ENCODE measurements at places on chromosomes 3 and 15.

DNA sequence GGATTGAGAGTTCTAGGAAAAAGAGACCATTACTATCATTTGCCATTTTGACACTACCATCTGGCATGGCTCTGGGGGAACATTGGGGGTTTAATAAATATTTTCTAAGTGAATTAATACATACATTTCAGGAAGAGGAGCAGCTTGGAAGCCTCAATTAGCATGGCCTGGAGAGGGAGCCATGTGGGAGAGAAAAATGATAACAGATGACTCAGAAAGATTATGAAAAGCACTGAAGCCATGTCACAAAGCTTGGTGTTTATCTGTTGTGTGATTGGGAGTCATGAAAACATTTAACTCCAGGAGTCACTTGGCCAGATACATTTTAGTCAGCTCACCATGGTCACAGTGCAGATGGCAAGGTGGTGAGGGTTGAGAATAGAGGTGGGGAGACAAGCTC is 121.0 kb downstream of the SSR3 start:
- no peak for DNase-seq

GRCh38 chr3:100634493-100635272 is 25.3 kb downstream of the ADGRG7 start:
- DNase-seq = peak; percentile 19

DNA sequence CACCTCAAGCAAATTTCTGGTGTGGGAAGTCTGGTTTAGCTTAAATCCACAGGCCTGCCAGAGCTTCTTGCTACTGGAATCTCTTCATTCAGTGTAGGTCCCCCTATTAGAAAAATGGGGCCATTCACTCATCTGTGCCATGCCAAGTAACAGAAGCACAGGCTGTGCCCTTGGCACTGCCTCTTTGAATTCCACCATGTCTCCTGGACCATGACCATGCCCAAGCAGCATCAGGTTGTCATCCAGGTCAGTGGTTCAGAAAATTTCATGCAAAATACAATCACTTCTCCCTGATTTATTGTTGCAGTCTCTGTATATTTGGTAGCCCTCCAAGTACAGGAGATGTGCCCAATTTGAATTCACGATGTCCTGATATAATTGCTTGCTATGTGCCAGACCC is 602.1 kb upstream of the ZNF385D start:
- no peak for DNase-seq

DNA sequence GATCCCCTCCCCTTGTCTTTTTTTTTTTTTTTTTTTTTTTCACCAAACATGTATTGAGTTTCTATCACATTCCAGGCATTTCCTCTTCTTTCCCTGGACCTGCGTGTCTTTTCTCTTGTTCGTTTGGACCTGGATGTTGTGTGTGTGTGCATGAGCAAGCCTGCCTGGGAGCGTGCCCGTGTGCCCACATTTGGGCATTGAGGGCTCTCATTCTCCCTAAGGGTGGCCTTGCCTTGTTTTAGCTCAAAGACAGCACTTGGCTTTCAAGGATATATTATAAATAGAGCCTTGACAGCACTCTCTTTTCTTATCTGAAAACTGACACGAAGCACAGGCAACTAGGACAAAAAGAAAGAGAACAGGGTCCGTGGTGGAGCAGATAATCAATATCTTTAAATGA is 39.0 kb upstream of the SLC25A26 start:
- DNase-seq = no peak

- no peak for DNase-seq
Measured at GRCh38 chr3:87126321-87126720, 100.8 kb upstream of the CHMP2B start.

DNA sequence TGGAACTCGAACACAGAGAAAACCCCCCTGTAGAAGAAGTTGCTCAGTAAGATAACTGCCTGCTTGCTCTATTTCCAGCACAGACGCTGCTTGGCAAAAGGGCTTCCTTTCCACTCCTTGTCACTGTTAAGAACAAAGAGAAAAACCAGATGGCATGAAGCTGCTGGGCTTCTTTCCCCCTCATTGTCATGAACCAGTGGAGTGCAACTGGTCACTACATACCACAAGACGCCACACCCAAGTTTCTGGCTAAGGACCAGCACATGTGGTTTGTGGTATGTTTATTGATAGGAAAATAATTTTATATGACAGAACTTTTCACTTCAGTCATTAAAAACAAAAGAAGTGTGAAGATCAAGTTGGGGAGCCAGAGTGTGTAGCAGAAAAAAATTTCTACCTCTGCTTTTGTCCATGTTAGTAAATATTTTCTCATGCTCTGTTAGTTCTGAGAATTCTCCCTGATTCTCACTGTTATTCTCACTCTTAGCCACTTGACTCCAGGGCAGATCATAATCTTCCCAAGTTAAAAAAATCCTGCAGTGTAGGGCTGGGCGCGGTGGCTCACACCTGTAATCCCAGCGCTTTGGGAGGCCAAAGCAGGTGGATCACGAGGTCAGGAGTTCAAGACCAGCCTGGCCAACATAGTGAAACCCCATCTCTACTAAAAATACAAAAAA is 37.9 kb downstream of the CLK3 start:
- DNase-seq = no peak

GRCh38 chr15:50059883-50060282 is 59.1 kb downstream of the ATP8B4 start:
- no peak for DNase-seq

- no peak for DNase-seq
Measured at GRCh38 chr3:132346841-132347736, 29.9 kb downstream of the ACP3 start.

GRCh38 chr3:150975086-150975991 is 2.8 kb upstream of the CLRN1 start:
- no peak for DNase-seq

All from stimulated activated CD4-positive, alpha-beta T cell treated with anti-CD3 and anti-CD28 coated beads, Interleukin-2, amount 100 ng/mL, for 24 hours (primary cell).